AG04449 (cell line): ENCODE measurements at places on chromosomes 13 and 19.
A peak's percentile ranks its signal among the peaks of the same experiment; 100 is the strongest.

GRCh38 chr13:94462670-94463069 lies 16.8 kb downstream of the DCT start:
- no peak for DNase-seq

DNA sequence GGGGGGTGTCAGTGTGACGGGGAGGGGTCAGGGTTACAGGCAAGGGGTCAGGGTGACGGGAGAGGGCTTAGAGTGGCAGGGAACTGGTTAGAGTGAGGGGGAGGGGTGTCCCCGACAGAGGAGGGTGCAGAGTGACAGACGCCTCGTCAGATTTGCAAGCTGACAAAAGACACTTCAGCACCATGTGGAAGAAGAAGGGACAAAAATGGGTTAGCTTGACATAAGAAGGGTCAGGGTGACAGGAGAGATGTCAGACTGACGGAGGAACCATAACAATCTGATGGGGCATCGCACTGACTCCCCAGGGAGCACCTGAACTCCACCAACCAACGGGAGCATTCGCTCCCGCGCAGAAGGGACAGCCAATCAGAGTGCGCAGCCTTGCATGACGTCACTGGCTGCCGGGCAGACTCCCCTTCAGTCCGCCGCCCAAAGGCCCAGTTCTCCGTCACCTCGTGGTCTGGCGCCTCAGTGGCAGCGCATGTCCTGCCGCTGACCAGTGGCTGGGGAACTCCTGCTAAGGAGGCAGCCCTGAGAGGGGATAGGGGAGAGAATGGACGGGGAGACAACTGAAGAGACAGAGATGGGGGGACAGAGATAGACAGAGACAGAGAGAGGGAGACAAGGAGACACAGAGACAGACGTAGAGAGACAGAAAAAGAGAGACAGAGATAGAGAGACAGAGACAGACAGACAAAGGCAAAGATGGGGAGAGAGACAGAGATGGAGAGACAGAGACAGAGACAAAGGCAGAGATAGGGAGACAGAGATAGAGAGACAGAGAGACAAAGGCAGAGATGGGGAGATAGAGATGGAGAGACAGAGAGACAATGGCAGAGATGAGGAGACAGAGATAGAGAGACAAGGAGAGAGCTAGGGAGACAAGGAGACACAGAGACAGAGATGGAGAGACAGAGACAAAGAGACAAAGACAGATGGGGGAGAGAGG lies 30.2 kb downstream of the C19orf81 start:
- no peak for DNase-seq

DNA sequence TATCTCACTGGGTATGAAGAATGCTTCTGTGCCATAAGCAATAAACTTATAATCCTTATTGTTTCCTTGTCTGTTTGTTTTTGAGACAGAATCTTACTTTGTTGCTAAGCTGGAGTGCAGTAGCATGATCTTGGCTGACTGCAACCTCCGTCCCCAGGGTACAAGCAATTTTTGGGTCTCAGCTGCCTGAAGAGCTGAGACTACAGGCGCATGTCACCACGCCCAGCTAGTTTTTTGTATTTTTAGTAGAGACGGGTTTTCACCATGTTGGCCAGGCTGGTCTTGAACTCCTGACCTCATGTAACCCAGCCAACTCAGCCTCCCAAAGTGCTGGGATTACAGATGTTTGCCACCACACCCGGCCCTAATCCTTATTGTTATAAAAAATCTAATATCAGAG lies 112.5 kb downstream of the MYO16 start:
- DNase-seq, result no peak

- no peak for DNase-seq
Measured at GRCh38 chr13:58884353-58885209, 1253.0 kb downstream of the PCDH17 start.

DNA sequence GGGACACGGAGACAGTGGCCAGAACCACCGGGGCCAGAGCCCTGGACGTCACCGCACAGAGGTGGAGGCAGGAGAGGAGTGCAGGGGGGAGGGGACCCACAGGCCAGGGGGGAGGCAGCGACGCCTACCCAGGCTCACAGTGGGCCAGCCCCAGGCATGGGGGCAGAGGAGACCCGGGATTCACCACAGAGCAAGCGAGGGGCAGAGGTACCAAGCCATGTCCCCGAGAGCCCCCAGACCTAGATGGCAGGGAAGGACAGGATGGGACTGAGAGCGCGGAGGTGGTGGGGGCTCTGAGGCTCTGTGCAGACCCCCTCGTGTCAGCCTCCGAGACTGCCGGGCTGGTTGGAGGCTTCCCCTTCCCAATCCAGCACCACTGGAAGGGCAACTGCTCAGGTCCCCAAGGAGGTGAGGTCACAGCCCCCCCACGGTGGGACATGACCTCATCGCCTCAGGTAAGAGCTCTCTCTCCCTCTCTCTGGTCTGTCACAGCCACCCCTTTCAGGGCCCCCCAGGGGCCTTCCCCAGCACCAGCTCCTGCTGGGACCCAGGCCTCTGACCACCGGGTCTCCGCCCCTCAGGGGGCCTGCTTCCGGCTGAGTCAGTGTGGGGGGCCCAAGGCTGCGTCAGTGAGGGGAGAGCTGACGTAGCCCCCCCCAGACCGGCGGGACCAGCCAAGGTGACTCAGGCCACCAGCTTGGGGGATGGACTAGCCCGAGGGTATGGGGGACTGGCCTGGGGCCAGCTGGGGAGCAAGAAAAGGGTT lies 2.2 kb upstream of the IL11 start:
- DNase-seq, result no peak

GRCh38 chr13:39186205-39186875 lies 148.1 kb downstream of the NHLRC3 start:
- DNase-seq, result no peak

DNA sequence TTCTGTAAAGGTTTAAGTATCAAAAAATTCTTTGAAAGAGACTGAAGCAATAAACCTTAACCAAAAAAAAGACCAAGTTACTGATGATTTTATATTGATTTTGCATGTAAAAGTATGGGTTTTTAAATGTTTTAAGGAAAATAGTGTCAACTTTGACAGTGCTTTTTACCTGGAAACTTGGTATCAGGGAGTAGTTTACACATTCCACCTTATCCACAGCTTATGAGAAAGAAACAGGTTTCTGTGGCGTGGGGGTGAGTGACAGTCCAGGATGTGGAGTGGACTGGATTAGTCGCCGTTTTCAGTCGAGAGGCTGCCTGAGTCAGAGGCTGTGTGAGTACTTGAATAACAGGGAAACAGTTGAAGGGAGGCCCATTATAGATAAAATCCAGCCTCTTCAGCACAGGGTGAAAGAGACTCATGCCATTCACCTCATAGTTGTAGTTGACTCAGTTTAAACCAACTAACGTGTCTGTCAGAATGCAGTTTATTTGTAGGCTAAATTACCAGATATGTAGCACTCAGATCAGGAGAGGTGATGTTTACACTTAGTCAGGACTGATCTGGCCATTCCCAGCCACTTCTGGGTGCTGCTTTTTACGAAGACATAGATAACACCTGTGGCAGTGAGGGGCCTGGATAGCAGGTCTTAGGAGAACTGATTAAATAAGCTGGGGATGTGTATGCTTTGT lies 595 bp upstream of the GPR183 start:
- DNase-seq, result peak; percentile 53

GRCh38 chr13:66180836-66181235 lies 1049.3 kb downstream of the PCDH9 start:
- no peak for DNase-seq

GRCh38 chr13:76223565-76223964 lies 587.4 kb downstream of the LMO7 start:
- DNase-seq, result no peak

GRCh38 chr19:17889609-17890214 lies 18.0 kb downstream of the SLC5A5 start:
- no peak for DNase-seq
